LoVo (cell line): ENCODE measurements at places on chromosomes 4 and X.

GRCh38 chr4:11512871-11513270, 84.2 kb upstream of the HS3ST1 start:
- DNase-seq: no peak

- DNase-seq: no peak
These were observed 52.8 kb upstream of the POU4F2 start for GRCh38 chr4:146585761-146586333.

- DNase-seq: no peak
These were observed 105.6 kb downstream of the AMMECR1 start for GRCh38 chrX:110212299-110212698.

DNA sequence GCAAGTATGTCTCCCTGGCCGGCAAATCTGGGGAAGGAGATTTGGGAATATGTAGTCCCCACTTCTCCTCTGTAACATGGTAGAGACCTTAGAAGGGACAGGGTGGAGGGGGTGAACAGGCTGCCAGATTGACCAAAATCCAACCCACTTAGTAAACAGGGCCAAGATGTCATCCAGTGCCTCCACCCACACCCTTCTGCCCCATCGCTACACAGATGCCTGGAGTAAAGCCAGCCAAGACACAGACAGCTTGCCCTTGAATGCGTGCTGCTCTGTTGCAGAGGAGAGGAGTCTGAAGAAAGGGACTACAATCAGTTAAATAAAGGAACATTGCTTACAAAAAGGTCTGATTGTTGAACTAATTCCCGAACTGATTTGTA, 160.1 kb upstream of the LDB2 start:
- DNase-seq: no peak

DNA sequence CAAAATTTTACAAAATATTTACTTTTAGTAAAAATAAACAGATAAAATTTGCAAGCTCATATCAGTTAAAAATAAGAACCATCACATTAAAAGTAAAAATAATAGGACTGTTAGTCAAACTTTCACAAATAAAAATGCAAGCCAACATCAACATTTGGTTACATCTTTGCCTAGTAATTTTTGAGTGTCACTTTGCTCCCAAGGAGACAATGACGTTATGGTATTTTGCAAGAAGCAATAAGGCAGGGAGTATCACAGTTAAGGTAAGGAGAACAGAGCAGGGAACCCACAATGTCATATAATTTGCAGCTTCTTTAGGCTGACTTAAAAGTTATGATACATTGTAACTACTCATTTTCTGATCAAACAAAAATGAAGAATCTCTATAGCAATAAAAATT, 98.7 kb downstream of the ATP8A1 start:
- DNase-seq: no peak

- no peak for DNase-seq
These were observed 678.6 kb downstream of the IQCM start for GRCh38 chr4:149136951-149137620.

DNA sequence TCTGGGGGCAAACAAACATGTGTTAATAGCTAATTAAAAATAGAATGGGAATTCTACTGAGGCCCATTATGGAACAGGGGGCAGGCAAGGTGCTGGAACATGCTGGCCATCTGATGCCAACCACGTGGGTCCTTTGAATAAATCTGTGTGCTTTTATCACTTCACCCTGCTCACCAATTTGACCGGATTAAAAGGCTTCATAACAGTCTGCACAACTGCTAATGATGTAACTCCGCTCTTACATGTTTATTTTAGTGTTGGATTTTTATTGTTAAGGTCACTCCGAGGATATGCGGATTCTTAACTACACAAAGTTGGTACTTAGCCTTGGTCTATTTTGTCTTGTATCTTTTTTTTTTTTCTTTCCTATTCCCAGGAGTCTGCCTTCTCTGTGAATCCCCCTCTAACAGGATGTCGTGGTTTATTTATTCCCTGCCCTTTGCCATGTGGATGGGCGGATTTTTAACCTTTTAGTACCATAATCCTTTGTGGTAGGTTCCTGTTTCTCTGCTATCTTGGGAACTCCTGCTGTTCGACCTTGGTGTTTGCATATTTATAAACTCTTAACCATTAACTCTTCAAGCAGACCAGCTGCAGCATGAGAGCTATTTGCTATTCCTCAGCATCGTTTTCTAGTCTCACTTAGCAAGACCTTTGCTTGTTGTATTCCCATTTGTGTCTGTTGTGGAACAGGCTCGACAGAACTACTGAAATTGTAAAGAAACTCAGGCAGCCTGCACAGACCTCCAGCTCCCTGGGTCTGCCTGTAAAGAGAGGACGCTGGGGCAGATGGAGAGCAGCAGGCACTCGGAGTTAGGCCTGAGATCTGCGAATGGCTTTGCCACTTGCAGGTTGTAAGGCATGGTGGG, 38.0 kb downstream of the TRIM2 start:
- DNase-seq: no peak

- no peak for DNase-seq
These were observed 1628.9 kb upstream of the AGA start for GRCh38 chr4:179071131-179071530.

- DNase-seq: no peak
These were observed 499.8 kb downstream of the MID1IP1 start for GRCh38 chrX:39301036-39301435.

GRCh38 chrX:120726294-120726693, 96.4 kb upstream of the C1GALT1C1 start:
- DNase-seq: no peak

GRCh38 chr4:107818301-107818910, 6.3 kb upstream of the SGMS2 start:
- DNase-seq: peak; percentile 36

DNA sequence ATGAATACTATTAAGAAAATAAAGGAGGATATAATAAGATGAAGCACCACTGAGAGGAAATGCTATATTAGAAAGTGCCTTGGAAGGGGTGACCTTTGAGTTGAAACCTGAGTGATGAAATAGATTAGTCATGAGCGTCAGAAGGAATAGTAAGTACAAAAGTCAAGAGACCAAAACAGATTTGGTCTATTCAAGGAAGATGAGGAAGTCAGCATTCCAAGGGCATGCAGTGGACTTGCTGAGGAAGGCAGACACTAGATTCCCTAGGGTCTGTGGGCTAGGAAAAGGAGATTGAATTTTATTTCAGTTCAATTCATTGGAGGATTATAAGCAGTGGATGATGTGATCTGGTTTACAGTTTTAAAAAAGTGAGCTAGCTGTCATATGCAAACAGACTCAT, 73.0 kb upstream of the WDFY3 start:
- peak; percentile 79 for DNase-seq

DNA sequence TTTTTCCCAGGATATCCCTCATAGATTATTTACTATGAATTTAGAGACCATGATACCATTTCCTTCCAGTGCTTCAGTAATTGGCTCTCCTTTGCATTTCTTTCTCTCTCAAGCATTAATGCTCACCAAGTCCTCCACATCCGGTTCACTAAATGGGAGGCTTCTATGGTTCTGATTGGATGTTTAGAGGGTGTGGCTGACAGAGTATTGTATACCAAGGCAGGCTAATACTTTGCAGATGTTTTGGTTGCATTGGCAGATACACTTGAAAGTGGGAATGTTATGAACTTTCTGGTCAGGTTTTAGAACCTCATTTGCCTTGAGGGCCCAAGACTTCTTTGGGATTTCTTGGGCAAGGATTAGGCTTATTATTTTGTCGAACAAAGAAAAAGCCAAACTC, 24.2 kb downstream of the CBLL2 start:
- DNase-seq: no peak

DNA sequence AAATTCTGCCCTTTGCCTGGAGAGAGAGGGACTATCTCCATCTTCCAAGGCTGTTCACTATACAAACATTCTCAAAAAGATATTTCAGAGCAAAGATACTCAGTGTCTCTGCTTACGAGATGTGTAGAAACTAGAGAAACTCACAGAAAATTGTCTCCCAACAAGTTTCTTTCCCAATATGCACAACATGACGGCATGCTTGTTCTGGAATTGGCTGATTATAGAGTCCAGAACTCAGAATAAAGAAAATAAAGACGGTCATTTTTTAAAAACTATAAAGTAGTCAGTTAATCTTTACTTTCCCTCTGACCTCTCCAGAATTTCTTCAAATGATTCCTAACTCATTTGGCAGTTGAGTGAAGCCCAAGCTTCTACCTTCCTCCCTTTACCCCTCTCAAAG, 285.5 kb upstream of the KLF3 start:
- DNase-seq: no peak

- DNase-seq: no peak
These were observed 16.4 kb downstream of the DDX3X start for GRCh38 chrX:41350150-41350975.

DNA sequence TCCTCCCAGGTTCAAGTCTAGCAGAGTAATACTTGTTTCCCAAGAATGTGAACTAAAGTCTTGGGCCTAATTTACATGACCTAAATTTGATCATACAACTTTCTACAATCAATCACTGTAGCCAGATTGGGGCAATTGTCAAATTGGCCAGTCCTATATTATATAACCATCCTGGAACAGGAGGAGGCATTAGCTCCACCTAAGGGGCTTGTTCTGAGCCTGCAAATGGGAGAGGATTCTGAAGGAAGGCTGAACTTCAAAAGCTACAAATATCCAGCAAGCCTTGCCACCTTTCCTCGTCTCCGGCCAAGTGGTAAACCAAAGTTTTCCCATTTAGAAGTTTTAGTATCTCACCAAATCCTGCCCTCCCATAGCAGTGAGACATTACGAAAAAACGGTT, 1289.6 kb upstream of the TENM3 start:
- DNase-seq: no peak

- DNase-seq: peak; percentile 65
These were observed 31.6 kb downstream of the MTHFD2L start for GRCh38 chr4:74189331-74190043.

DNA sequence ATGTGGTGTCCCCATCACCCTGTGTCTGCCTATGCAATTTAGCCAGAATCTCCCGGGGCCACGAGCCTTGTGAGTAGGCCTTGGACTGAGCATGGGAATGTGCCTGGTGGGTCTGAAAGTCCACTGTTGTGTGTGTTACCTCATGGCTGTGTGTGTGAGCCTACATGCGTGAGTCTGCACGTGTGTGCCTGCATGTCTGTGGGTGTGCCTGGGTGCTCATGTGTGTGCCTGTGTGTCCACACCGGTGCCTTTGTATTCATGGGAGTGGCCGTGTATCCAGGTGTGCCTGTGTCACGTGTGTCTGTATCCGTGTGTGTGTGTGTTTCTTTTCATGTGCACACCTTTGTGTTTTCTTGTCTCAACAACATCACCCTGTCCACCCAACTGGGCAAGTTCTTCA, 14.2 kb downstream of the ATP5ME start:
- DNase-seq: no peak

DNA sequence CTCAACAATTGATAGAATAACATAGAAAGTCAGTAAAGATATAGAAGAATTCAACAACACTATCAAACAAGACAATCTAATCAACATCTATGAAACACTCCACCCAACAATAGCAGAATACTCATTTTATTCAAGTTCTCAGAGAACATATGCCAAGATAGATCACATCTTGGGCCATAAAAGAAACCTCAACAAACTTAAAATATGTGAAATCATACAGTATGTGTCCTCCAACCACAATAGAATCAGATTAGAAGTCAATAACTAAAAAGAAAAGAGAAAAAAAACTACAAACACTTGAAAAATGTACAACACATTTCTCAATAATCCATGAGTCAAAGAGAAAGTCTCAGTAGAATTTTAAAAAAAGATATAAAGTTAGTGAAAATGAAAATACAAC, 78.6 kb upstream of the LDB2 start:
- no peak for DNase-seq

DNA sequence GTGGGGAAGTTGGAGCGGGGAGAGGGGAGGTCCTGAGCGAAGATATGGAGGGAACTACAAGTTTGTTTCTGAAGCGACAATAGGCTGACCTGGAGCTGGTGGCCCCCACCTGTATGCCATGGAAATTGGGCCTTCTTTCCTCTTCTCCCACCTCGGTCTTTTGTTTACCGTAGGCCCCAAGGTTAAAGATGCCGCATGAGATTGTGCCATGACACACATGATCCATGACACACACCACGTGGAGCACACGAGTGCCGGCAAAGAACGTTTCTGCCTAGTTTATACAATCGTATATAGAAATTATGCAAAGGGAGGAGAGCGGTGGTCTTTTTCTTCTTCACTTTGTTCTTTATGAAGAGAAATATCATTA, 408 bp downstream of the TMEM33 start:
- DNase-seq: peak; percentile 28

DNA sequence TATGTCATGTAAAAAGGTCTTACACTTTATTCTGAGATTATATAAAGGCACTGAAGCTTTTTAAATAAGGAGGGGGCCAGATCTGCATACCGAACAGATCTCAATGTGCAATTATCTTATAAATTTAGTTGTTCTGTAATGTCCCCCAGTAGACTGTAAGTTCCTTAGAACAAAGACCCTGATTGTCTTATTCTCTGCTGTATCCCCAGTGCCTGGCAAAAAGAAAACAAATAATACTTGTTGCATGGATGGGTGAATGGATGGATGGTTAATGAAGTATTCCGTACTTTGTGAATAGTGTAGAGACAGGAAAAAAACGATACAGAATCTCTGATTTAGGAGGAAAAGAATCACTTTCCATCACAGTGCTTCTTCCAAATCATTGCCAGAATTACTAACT, 141.5 kb downstream of the CHM start:
- DNase-seq: no peak

DNA sequence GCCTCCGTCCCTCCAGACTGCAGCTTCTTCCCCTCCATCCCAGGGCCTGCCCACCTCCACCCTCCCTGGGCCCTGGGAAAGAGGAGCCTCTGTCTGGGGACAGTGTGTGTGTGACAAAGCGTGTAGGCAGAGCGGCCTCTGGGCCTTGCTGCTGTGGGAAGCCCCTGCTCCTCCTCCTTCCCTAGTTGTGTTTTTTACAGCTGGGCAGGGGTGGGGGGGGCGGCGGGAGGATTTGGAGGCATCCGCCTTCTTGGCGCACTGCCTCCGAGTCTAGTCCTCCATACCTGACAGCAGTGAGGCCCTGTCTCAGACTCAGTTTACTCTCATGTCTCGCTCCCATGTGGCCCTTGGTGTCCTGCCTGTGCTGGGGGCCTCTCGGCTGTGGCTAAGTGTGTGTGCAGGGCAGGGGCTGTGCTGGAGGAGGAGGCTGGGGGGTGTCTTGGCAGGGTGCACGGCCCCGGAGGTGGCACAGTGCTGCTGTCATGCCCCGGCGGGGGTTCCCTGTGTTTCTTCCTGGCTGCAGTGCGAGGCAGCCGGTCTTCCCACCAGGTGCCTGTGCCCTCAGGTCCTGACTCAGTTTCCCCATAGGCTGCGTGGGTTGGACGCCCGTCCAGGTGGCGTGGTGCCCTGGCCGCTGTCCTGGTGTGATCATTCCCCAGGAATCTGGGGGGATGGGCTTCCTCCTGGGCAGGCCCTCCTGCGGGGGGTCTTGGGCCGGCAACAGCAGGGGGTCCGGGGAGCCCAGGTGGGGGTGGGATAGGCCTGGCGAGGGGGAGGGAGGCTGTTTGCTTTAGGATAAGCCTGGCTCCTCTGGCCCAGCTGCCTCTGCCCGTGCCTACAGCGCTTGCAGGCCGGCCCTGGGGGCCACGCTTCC, 7.0 kb downstream of the FGFRL1 start:
- no peak for DNase-seq
